Left renal pelvis (tissue), 4 donors: ENCODE measurements at places on chromosomes 3 and 15. TPM values are rescaled to one million over a fixed set of nuclear protein-coding genes. Genes with fewer than 3 reads are reported as not detected.

CLDN16 gene
- 1.8 TPM for polyA plus RNA-seq

HRG gene
- polyA plus RNA-seq: 2.5 TPM

MESP1 gene
- 1.0 TPM for polyA plus RNA-seq

NR1I2 gene
- polyA plus RNA-seq: 0.60 TPM

ITIH4 gene
- 7.1 TPM for polyA plus RNA-seq

FGF7 gene
- 155 TPM for polyA plus RNA-seq

ACP3 gene
- polyA plus RNA-seq: 3.4 TPM

DAPK2 gene
- 13.6 TPM for polyA plus RNA-seq

GOLGA6A gene
- 0.34 TPM for polyA plus RNA-seq

ZNF662 gene
- 37.7 TPM for polyA plus RNA-seq

SEMA3B gene
- polyA plus RNA-seq: 87.0 TPM

GABRA5 gene
- polyA plus RNA-seq: 0.27 TPM

ARHGEF26 gene
- 13.6 TPM for polyA plus RNA-seq

CFAP100 gene
- polyA plus RNA-seq: 0.46 TPM

GPR27 gene
- 9.1 TPM for polyA plus RNA-seq

SOX14 gene
- polyA plus RNA-seq: not detected

ANKRD63 gene
- polyA plus RNA-seq: not detected

ZDHHC23 gene
- polyA plus RNA-seq: 0.82 TPM

TRANK1 gene
- polyA plus RNA-seq: 6.2 TPM

ZNF80 gene
- polyA plus RNA-seq: not detected
